ENCODE measurements at places on chromosomes 5 and 9. TPM values are rescaled to one million over a fixed set of nuclear protein-coding genes. Genes with fewer than 3 reads are reported as not detected.

GRCh38 chr9:93305497-93306020, 121.6 kb downstream of the WNK2 start:
- H3K27ac ChIP-seq = no peak overlapping the region
- H3K27me3 ChIP-seq = no peaks in the 10 kb centered on the region
- no peaks in the 10 kb centered on the region for H3K36me3 ChIP-seq
- no peak for DNase-seq
- no peak overlapping the region for H3K4me3 ChIP-seq
- peaks cover 9% of the 10 kb centered on the region for H3K4me1 ChIP-seq

ORM2 gene
- total RNA-seq = not detected

DNA sequence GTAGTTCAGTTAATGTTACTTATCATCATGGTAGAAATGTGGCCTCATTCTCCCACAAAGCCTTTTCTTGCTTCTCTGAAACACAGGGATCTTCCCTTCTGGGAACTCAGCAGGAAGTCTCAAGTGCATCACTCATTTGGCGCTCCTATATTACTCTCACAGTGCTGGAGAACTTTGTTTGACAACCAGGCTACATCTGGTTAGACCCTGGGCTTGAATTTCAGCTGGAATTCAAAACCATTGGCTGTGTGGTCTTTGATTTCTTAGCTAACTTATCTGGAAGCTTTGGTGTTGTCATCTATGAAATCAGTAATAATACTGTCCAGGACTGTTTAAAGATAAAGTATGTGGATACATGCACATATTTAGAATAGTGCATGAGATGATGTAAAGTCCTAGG, 1777.1 kb downstream of the MAT2B start:
- no peak overlapping the region for H3K4me3 ChIP-seq
- H3K27ac ChIP-seq = no peak overlapping the region

PRRT1B gene
- total RNA-seq = not detected

DNA sequence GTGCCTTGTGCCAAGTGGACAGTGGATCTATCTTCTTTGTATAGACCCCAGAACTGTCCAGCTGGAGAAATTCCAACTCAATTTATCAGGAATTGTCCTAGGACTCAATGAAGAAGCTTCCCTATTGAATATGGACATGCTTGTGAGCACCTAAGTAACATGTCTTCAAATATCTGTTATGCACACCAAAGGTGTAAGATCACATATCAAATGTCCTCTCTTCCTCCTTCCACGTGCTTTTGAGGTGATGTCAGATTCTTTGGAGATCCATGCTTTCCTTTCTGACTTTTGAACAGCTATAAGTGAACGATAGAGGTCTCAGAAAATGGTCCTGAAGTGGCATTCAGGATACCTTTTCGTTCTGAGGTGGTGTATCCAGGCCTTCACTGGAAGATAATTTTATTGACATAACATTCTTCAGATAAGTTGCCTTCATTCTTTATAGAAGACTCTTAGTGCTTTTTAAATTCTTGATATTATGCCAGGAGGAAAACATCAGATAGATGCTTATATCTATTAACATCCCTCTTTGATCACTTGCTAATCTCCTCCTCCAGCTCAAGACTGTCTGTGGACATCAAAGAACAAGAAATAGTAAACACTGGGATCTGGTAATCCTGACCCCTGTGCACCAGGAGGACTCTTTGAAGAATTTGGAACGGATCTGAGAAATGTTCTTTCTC, 246.4 kb downstream of the SMARCA2 start:
- no peak overlapping the region for H3K4me3 ChIP-seq
- no peaks in the 10 kb centered on the region for H3K4me1 ChIP-seq
- no peaks in the 10 kb centered on the region for H3K36me3 ChIP-seq
- no peak overlapping the region for H3K27ac ChIP-seq
- H3K27me3 ChIP-seq = peaks cover 2% of the 10 kb centered on the region

- H3K4me1 ChIP-seq = no peaks in the 10 kb centered on the region
- no peak overlapping the region for H3K27ac ChIP-seq
- DNase-seq = no peak
- no peaks in the 10 kb centered on the region for H3K36me3 ChIP-seq
- H3K27me3 ChIP-seq = peaks cover 8% of the 10 kb centered on the region
- H3K4me3 ChIP-seq = no peak overlapping the region
Measured at GRCh38 chr5:72380492-72381274, 60.5 kb downstream of the PTCD2 start.

DNA sequence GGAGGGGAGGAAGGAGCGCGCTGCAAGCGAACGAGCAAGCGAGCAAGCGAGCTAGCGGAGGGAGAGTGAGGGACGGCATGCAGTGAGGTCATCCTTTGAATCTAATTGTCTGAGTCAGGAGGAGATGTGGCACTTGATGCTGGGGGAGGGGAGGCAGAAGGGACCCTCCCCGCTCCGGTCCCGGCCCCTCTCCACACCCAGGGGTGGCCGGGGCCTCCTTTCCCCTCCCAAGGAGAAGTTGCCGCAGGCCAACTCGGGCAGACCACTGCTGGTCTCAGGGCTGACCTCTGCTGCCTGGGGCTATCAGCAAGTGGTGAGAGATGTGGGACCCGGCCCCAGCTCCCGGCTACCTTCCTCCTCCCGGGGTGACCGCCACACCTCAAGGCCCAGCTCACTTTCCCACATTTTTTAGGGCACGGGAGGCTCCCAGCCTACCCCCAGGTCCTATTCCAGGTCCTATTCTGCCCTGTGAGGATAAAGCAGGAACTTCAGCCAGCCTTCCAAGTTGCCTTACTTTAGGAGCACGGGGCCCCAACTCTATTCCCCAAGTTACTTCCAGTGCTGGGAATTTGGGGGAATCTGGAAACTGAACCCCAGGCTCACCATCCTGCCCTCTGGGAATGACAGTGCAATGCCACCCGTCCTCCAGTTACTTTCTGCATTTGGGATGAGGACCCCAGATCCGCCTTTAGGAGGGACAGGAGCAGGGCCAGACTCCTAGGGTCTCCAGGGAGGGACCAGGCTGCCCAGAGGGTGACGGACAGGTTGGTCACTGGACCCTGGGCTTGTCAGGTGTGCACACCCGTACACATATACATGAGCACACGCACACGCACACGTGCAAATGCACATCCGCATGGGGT, 11.1 kb downstream of the CNTFR start:
- DNase-seq = no peak
- no peak overlapping the region for H3K27ac ChIP-seq
- no peaks in the 10 kb centered on the region for H3K4me1 ChIP-seq
- no peaks in the 10 kb centered on the region for H3K36me3 ChIP-seq

- DNase-seq = no peak
- H3K4me1 ChIP-seq = peaks cover 39% of the 10 kb centered on the region
- no peak overlapping the region for H3K27ac ChIP-seq
- H3K36me3 ChIP-seq = peaks cover 3% of the 10 kb centered on the region
- no peaks in the 10 kb centered on the region for H3K27me3 ChIP-seq
Measured at GRCh38 chr9:34332076-34332964, 3.0 kb downstream of the NUDT2 start.

DNA sequence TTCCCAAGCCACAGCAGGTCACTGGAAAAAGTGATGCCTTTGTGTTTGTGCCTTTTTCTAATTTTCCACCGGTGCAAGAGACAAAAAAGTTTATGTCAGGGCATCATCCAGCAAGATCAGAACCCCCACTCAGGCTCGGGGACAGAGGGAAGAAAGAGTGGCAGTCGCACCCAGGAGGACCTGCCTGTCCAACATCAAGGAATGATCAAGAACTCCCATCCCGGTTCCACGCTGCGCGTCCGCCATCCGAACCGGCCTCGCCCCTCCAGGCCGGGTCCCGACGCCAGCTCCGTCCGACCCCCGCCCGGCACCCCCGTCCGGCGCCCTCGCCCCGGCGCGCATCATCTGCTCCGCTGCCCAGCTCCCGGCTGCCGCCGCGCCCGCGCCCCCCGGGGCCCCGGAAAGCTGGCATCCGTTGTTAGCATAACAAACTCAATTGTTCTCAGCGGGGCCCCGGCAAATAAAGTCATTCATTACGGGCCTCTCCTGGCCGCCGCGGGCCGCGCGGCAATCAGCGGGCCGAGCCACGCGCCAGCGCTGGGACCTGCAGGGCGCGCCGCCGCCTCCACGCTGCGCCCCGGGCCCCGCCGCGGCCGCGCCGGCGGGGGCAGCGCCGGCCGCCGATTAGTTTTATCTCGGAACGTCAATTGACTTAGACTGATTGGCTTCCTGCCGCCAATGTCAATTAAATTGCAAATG, 48.1 kb downstream of the PAX5 start:
- no peak overlapping the region for H3K4me3 ChIP-seq
- H3K4me1 ChIP-seq = no peaks in the 10 kb centered on the region
- peaks cover 63% of the 10 kb centered on the region for H3K27me3 ChIP-seq
- no peak for DNase-seq
- peaks cover 2% of the 10 kb centered on the region for H3K36me3 ChIP-seq

GRCh38 chr9:1202512-1203280, 152.5 kb downstream of the DMRT2 start:
- no peaks in the 10 kb centered on the region for H3K27me3 ChIP-seq
- no peak overlapping the region for H3K4me3 ChIP-seq
- H3K36me3 ChIP-seq = no peaks in the 10 kb centered on the region
- no peak for DNase-seq
- no peaks in the 10 kb centered on the region for H3K4me1 ChIP-seq

TLX3 gene
- total RNA-seq = not detected

Data from activated T-helper 1 cell treated with anti-CD3 and anti-CD28 coated beads, Interleukin-12 subunit alpha, Interleukin-12 subunit beta, Interleukin-2, Interleukin-4 antibody, amounts not matched to agents 30 ng/mL and 10 ng/mL and 1 ng/mL, durations not matched to agents 14 hours and 24 hours and 36 hours (primary cell).